ENCODE measurements at places on chromosomes 12 and 14. TPM values are rescaled to one million over a fixed set of nuclear protein-coding genes. Genes with fewer than 3 reads are reported as not detected.

HOXC9 gene
- total RNA-seq, result not detected

HOXC6 gene
- not detected for total RNA-seq

SELPLG gene
- total RNA-seq, result 3.8 TPM

MBD6 gene
- total RNA-seq, result 35.7 TPM

DNA sequence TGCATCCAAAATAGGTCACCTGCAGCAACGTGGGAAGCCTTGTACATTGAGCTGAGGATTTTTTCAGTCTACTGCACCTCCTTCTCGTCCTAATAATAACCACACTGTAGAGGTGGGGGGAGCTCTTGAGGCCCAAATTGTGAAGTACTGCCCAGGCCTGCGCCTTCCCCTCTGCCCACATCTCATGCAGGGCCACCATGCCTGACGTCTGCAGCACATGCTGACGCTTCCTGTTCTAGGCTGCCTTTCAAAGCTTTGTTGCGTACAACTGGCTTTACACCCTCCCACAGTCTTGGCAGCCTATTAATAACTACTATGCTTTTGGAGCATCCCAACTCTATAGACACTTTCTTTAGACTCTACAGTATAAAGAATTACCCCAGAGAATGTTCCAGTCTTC is 26.5 kb upstream of the TTC7B start:
- DNase-seq, result no peak

DNA sequence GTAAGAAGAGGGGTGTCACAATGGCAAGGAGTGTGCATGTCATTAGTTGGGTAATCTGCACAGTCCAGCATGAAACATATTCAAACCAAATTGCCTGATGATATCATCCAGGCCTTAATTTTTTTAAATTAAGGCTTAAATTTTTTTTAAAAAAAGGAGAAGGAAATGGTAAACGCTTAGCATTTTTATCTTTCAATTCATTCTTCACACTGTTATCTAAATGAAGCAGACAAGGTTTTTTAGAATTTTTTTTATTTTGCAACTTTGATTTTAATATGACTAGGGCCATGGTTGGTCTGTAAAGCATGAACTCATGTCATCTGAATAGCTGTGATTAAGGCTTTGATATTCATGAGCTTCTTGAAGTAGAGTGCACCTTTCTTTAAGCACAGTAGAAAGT is 362.5 kb downstream of the SYT1 start:
- no peak for DNase-seq

- DNase-seq, result no peak
Observed at GRCh38 chr12:27711317-27711682, 668 bp downstream of the MRPS35 start.

All from right cardiac atrium (tissue), 5 donors.